ENCODE measurements at places on chromosomes 2 and 18.

- no peak overlapping the region for H3K4me3 ChIP-seq
- H3K27me3 ChIP-seq, result peaks cover 28% of the 10 kb centered on the region
- H3K27ac ChIP-seq, result peak overlapping the region; percentile 93
- no peak for DNase-seq
- peaks cover 9% of the 10 kb centered on the region for H3K4me1 ChIP-seq
Measured at GRCh38 chr2:71001981-71002570, 7.4 kb upstream of the TEX261 start.

- no peak overlapping the region for H3K4me3 ChIP-seq
- no peak overlapping the region for H3K27ac ChIP-seq
- H3K4me1 ChIP-seq, result no peaks in the 10 kb centered on the region
- no peak for DNase-seq
- peaks cover 27% of the 10 kb centered on the region for H3K27me3 ChIP-seq
- no peaks in the 10 kb centered on the region for H3K36me3 ChIP-seq
Measured at GRCh38 chr2:70565039-70565731, 11.6 kb upstream of the TGFA start.

DNA sequence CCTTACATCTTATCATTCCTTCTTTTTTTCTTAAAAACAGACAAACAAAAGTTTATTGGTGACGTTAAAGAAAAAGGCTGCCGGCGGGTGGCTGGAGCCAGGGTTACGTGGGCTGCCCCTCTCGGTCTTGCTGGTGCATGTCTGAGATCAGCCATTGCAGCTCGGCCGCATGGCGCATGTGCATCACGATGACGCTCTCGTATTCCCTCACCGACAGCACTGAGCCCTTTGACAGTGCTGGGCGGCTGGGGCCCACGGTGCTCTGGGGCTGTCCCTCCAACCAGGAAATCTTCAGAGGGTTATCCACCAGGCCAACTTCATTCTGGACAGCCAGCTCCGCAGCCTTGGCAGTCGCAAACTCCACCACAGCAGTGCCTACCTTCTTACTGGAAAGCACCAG is 1081.8 kb upstream of the TMEFF2 start:
- H3K27ac ChIP-seq, result no peak overlapping the region
- DNase-seq, result no peak
- H3K36me3 ChIP-seq, result no peaks in the 10 kb centered on the region

GRCh38 chr2:229401171-229401865 is 130.2 kb upstream of the PID1 start:
- no peak overlapping the region for H3K27ac ChIP-seq
- H3K4me3 ChIP-seq, result no peak overlapping the region
- H3K36me3 ChIP-seq, result no peaks in the 10 kb centered on the region

GRCh38 chr2:216787851-216788540 is 71.9 kb downstream of the TNP1 start:
- H3K27me3 ChIP-seq, result peaks cover 12% of the 10 kb centered on the region
- no peak overlapping the region for H3K4me3 ChIP-seq
- DNase-seq, result no peak
- no peaks in the 10 kb centered on the region for H3K36me3 ChIP-seq
- H3K27ac ChIP-seq, result no peak overlapping the region
- no peaks in the 10 kb centered on the region for H3K4me1 ChIP-seq

DNA sequence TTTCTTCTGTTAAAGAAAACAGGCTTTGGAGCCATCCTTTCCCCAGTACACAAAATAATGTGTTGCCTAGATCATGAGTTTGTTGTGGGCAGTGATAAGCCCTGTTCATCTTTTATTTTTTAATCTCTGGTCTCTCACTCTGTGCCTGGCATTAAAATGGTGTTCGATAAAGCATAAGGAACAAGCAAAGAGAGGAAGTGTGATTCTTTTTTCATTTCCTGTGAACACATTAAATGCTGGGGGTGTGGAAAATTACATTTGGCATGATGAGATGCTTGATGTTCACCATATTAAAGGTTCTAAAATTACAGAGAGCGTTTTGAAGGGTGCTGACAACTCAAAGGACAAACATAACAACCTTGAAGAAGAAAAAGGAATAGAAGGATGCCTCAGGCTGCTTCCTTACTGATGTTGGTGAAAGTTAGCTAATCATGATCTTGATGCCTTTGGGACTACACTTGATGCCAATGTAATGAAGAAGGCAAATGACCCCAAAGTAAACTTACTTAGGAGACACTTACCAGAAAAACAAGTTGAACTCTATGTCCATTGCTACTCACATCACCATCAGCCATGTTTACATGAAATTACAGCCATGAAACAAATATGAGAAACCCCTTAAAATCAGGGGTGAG is 33.0 kb downstream of the TMEFF2 start:
- peak; percentile 9 for DNase-seq
- H3K27ac ChIP-seq, result no peak overlapping the region
- H3K27me3 ChIP-seq, result no peaks in the 10 kb centered on the region
- H3K4me1 ChIP-seq, result peaks cover 16% of the 10 kb centered on the region
- H3K4me3 ChIP-seq, result no peak overlapping the region
- H3K36me3 ChIP-seq, result no peaks in the 10 kb centered on the region

- H3K4me1 ChIP-seq, result peaks cover 92% of the 10 kb centered on the region
- no peak for DNase-seq
Measured at GRCh38 chr2:54569745-54570301, 113.7 kb downstream of the SPTBN1 start.

- no peak overlapping the region for H3K27ac ChIP-seq
- H3K4me3 ChIP-seq, result no peak overlapping the region
- no peaks in the 10 kb centered on the region for H3K27me3 ChIP-seq
- peaks cover 19% of the 10 kb centered on the region for H3K4me1 ChIP-seq
- DNase-seq, result no peak
- peaks cover 11% of the 10 kb centered on the region for H3K36me3 ChIP-seq
Measured at GRCh38 chr2:148106331-148106730, 85.4 kb downstream of the MBD5 start.

DNA sequence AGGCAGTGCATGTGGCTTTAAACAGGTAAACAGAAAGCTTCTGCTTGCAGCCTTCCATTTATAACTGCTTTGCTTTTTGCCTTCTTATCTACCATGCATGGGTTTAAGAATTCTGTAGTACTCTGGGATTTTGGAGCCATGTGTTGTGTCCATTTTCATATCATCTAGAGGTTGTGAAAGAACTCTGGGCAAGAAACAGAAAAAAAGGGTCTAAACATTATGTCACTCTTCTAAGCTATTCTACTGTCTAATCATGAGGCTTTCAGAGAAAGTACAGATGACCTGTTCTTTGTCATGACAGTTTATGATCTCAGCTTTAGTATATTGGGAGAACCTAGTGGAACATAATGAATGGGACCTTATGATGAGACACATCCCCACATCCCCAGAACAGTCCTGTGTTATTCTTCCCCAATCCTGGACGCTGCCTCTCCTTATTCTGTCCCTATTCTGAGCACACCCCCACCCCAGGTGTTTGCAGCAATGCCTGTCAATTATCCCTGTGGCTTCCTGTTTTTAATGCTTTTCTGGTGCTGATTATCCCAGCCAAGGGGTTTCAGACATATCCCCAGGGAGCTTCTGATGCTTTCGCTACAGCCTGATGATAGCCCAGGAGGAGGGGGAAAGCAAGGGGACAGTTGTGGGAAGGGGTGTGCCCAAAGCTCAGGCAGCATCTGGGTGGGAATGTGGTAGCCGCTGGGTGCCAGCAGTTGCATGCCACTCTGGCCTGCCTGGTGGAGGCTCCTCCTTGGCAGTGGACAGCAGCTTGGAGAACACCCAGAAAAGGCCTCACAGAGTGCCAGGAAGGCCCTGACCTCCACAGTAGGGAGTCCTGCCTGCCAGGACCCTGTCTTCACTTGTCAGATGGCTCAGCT is 169.5 kb upstream of the MAP3K20 start:
- no peak for DNase-seq
- H3K4me1 ChIP-seq, result no peaks in the 10 kb centered on the region
- no peak overlapping the region for H3K27ac ChIP-seq
- no peaks in the 10 kb centered on the region for H3K36me3 ChIP-seq
- peaks cover 9% of the 10 kb centered on the region for H3K27me3 ChIP-seq

DNA sequence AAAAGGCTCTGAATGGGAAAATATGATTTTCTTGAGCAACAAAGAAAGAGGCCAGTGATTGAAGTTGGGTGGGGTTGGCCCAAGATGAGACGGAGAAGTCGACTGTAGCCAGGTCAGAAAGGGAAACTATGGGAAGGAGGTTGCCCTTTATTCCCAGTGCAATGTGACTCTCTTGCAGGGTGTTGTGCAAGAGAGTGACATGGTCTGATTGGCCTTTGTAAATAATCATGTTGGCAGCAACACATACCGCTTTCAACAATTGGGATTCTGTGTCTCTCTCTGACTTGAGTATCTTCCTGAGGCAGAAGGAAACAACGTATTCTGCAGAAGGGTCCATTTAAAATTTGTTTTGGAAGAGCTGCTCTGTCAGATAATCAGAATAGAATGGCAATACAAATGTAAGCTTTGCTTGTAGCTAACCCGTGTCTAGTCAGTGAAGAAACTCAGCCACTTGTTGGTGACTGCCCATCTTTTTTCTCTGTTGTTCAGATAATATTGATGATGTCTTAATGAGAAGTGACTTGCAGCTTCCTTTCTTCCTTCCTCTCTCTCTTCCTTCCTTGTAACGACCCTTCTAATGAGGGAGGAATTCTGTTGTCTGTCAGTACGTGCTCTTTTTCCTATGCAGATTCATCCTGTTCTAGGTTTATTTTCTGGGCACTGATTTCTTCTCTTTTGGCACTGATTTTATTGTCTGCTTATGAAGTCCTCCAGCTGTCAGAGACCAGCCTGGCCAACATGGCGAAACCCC is 311.0 kb upstream of the FAM98A start:
- H3K4me1 ChIP-seq, result no peaks in the 10 kb centered on the region
- H3K27ac ChIP-seq, result no peak overlapping the region
- DNase-seq, result no peak
- no peaks in the 10 kb centered on the region for H3K36me3 ChIP-seq

DNA sequence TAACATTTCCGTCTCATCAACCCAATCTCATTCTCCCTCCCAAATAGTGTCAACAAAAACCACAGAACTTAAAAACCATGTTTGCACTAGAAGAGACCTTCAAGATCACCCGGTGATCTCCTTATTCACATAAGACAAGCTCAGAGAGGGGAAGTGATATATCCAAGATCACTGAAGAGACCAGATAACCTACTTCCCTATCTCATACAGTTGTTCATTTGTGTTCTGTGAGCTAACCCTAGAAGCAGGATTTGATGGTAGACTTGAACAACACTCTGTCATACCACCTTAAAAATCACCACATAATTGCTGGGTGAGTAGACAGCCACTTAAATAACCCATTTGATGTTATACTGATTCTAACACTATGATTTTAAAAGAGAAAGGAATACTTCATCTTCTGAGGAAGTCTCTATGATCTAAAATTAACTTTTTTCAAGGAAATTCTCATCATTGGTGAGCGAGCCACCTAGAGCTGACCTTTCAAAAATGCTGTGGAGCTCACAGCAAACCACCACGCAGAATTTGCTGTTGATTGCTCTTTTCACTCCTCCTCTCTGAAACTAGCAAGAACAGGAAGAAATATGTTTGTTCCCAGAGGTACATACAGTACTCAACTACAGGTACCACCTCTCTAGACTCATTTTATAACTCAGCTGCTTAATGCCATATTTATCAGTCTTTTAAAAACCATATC is 15.1 kb downstream of the AAK1 start:
- H3K4me3 ChIP-seq, result no peak overlapping the region
- DNase-seq, result no peak
- no peak overlapping the region for H3K27ac ChIP-seq
- H3K36me3 ChIP-seq, result no peaks in the 10 kb centered on the region

GRCh38 chr2:174027956-174028355 is 62.8 kb upstream of the SP3 start:
- no peak overlapping the region for H3K27ac ChIP-seq
- no peak for DNase-seq
- H3K27me3 ChIP-seq, result no peaks in the 10 kb centered on the region
- H3K4me1 ChIP-seq, result peaks cover 17% of the 10 kb centered on the region
- no peak overlapping the region for H3K4me3 ChIP-seq

DNA sequence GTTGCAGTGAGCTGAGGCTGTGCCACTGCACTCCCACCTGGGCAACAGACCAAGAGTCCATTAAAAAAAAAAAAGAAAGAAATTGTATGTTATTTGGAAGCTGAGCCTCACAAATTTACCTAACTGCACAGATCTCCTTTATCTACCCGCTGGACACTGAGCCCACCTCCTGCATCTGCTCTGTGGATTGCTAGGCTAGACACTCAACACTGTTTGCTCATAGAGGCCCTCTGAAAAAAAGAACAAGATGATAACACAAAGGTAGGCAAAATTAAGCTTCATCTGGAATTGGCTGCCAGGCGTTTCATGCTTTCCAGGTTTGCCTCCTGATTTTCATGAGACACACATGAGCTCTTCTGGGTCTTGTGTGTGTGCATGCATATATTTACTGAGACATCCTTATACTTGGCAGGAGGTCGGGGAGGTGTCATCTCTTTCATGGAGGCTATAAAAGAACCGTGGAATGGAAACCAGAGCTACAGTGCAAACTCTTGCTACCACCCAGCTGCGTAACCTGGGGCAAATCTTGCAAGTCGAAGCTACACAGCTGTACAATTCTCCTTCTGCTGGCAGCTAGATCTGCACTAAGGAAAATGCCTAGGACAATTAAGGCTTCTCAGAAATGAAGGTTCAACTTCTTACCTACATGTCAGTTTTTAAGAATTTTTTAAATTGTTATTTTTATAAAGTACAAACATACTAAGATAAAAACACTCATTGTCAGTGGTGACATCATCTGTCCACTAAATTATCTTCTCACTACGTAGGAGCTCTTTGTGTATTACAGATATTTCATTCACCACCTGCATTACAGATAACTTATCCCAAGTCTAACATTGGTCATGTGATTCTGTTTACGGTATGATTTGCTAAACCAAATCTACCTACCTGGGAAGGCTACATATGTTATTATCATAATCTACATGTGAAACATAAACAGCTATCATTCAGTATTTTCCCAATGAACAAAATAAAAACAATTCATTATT is 63.1 kb downstream of the CABYR start:
- H3K4me1 ChIP-seq, result no peaks in the 10 kb centered on the region
- no peak overlapping the region for H3K27ac ChIP-seq
- H3K27me3 ChIP-seq, result no peaks in the 10 kb centered on the region
- DNase-seq, result no peak

DNA sequence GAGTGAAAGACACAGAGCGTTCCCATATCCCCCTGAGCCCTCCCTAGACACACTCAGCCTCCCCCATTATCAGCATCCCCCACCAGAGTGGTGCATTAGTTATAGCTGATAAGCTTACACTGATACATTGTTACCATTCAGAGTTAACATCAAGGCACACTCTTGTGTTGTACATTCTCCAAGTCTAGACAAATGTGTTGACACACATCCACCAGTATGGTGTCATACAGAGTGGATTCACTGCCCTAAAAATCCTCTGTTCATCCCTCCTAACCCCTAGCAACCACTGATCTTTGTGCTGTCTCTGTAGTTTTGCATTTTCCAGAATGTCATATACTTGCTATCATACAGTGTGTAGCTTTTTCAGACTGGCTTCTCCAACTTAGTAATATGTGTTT is 78.0 kb upstream of the RPL31 start:
- H3K4me3 ChIP-seq, result no peak overlapping the region
- no peaks in the 10 kb centered on the region for H3K36me3 ChIP-seq
- H3K27ac ChIP-seq, result no peak overlapping the region
- no peaks in the 10 kb centered on the region for H3K27me3 ChIP-seq

GRCh38 chr2:185417111-185417510 is 321.5 kb upstream of the FSIP2 start:
- no peaks in the 10 kb centered on the region for H3K36me3 ChIP-seq
- no peaks in the 10 kb centered on the region for H3K4me1 ChIP-seq
- no peak for DNase-seq
